NCI-H1930 (cell line): ENCODE measurements at places on chromosomes 6 and 20.
A peak's percentile ranks its signal among the peaks of the same experiment; 100 is the strongest.

DNA sequence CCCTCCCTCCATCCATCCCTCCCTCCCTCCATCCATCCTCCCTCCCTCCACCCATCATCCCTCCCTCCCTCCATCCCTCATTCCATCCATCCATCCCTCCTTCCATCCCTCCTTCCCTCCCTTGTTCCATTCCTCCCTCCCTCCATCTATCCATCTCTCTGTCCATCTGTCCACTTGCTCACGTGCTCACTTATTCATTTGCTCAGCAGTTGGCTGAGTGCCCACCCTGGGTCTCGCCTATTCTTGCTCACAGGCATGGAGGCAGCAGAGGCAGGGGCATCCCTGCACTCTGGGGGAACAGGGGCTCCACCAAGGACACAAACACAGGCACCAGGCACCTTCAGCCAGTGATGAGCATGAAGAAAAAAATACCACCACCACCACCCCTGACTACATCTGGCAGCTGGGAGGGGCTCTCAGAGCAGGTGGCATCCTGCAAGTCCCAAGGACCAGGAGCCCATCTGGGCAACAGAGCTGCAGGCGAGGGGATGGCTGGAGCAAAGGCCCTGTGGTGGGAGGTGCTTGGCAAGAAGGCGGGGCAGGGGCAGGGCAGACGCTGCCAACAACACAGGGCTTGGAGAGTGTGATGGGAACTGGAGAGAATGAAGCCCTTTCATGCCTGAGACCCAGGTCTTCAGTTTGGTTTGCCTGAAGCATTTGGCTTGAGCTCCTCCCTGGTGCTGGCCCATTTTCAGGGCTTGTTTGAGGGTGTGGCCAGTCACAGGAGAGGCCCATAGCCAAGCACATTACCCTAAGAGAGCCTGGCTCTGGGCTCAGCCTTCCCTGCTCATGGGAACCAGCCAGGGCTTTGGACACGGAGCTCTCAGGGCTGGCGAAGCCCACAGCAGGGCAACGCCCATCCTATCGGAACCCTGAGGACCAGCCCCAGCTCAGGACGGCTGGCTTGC lies 40.2 kb upstream of the MRGBP start:
- DNase-seq: no peak

GRCh38 chr6:72272958-72273357 lies 348.9 kb upstream of the KCNQ5 start:
- DNase-seq: no peak

GRCh38 chr6:33620158-33620855 lies 815 bp upstream of the ITPR3 start:
- DNase-seq: no peak

GRCh38 chr6:11538819-11539468 lies 1.4 kb downstream of the TMEM170B start:
- no peak for DNase-seq

DNA sequence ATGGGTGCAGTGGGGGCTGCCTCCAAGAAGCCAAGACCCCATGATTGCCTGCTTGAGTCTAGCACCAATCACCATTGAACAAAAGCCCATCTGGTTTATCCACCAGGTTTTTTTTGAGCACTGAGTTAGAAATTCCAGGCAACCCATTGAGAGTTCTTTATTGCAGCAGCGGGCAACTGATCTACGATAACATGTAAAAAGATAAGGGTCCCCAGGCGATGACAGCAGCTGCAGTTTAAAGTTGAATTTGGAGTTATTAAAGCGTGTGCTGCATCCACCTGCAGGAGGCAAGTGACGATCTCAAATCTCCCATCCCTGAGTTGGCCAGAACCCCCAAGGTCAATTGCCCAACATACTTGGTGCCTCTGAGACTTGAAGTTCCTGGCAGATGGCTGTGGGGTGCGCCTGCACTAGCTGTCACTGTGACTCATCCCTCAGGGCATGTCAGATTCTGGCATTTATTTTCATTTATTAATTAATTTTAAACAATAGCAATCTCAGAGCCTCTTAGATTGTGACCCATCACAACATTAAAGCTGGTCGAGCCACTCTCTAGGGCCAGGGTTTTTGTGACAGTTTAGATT lies 290.4 kb upstream of the SULF2 start:
- DNase-seq: no peak

- peak; percentile 24 for DNase-seq
Measured at GRCh38 chr6:111534231-111534751, 51.3 kb upstream of the REV3L start.

DNA sequence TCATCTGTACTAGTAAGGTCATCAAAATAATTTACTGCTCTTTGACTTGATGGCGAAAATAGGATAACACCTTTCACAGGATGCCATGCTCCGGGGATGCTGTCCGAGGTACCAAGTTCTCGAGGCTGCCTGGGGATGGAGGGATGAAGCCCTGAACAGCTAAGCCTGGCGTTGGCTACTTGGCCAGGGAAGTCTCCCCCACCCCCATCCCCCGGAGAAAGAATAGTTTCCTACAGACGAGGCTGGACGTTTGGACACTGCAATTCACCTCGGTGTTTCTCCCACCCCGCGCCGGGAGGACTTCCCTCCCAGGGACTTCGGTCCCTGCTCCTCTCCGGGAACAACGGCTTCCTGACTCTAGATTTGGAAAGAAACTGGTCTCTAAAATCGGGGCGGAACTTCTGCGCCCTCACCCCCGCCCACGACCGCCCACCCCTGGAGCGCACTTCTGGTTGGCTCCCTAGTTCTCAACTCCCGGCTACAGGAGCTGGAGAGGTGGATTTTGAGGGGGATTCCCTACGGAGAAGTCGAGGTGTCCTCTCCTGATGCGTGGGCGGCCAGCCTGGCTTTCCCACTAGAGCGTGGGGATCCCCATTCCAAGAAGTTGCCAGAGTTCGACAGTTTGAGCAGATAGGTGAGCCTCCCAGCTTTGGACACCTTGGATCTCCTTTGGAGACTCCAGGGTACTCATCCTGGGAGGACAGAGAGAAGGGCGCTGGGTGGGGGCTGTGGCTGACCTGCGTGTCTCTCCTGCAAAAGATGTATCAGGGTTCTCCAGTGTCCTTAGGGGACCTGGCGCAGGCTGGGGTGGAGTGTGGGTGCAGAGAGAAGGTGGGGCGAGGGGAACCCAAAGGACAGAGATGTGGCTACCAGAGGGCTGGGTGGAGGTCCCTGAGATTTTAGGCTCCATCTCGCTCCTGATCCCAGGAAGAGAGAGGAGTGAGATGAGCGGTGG lies 1.1 kb downstream of the PCSK2 start:
- DNase-seq: peak; percentile 12

DNA sequence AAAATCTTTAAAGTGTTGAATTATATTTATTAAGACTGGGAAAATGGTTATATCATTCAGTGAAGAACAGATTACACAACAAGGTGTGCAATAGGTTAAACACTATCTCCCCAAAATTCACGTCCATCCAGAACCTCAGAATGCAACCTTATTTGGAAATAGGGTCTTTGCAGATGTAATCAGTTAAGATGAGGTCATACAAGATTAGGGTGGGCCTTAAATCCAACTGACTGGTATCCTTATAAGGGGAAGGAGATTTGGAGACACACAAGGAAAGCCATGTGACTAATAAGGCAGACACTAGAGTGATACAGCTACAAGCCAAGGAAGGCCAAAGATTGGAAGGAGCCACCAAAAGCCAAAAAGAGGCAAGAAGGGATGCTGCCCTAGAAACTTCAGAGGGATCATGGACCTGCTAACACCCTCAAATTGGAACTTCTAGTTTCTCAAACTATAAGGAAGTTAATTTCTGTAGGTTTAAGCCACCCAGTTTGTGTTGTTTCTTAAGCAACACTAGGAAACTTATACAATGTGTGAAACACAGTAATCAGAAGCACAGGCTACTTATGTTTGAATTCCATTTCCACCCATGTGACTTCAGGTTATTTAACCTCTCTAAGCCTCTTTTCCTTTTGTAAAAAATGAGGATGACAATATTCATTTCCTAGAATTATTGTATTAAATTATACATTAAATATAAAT lies 16.9 kb downstream of the ILRUN start:
- no peak for DNase-seq

DNA sequence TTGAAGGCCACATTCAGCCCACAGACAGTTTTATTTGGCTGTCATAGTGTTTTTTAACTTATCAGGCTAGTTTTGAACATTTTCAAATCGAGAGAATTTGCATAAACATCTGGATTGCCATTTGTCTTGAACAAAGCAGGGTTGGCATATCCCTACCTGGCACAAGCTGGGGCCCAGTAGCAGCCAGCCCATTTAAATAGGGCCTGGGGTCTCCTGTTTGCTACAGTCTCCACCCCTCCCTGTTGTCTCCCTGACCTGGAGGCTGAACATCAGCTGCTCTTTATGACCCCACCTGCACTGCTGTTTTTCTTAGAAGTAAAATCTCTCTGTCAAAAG lies 10.5 kb downstream of the BCAS4 start:
- DNase-seq: no peak

DNA sequence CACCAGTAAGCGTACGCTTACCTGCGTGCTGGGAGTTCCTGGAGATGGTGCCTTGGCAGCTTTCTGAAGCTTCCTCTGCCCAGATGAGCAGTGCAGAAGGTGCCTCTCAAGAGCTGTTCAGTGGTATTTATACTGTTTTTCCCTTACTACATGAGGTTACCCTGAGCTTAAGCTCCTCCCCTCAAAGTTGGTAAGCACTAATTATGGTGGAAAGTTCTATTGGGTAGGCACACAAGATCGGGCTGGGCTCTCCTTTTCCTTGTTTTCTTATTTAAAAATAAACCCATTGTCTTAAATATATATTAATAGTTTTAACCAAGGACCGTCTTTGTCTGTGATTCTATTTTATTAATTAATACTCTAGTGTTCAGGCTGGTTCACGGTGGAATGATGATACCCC lies at the start of gene COL10A1:
COL10A1 (minus strand) TSS at position 101 of the 400 bp plus-strand sequence. CDS start 640 bp downstream, outside the sequence.
- no peak for DNase-seq

DNA sequence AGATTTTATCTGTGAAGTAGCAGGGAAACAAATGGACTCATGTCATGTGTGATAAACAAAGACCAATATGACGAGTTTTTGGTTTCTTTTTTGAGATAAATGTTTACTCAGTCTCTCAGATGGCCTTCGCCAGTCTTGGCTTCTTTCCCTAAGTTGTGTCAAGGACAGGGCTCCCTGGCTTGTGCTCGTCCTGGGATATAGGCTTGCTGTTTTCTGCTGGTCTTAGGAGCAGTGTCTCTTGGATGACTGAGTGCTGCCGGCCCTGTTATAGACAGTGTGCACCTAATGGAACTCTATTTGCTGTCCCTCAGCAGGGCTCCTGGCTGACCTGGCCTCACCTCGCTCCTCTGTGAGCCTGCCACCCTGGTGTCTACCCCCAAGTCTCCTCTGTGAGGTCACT lies 324.1 kb upstream of the SYNCRIP start:
- no peak for DNase-seq

DNA sequence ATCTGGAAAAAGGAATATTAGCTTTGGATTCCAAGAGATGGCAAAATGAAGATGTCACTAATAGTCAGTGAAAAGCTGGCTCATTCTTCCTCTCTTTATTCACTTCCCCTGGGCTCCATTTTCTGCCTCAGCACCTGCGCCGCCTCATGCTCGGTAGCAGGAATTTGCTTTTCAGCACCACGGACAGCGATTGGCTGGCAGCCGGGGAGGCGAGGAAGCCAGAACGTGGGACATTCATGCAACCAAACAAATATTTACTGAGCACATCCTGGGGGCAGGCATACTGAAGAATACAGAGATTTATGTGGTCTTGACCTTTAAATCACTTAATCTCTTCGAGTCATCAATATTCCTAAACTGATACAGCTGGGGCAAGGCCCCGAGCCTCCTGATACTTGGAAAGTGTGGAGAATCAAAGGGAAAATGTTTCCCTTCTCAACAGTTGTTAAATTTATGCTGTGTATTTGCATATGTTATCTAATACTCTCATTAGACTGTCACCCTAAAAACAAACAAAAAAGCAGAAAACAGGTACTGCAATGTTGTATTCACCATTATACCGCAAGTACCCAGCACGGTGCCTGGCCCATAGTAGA lies 12.1 kb upstream of the PDYN start:
- DNase-seq: no peak

DNA sequence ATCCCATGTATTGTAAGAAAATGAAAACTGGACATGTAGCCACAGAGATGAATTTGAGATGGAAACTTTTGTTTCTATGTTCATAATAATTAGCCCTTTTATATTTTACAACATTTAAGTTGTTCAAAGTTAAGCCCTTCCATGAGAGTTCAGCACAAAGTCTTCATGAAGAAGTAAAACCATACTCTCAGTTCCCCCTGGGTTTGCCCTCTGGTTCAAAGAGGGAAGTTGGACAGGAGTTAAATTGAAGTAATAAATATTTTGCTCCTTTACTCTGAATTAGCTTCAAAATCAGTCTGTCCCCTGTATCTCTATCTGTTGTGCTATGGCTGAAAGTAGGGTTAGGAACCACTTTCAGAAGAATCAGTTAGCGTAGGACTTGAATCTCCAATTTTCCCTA lies 31.1 kb downstream of the PHACTR2 start:
- DNase-seq: no peak

- no peak for DNase-seq
Measured at GRCh38 chr6:158808941-158809678, 10.1 kb downstream of the EZR start.

DNA sequence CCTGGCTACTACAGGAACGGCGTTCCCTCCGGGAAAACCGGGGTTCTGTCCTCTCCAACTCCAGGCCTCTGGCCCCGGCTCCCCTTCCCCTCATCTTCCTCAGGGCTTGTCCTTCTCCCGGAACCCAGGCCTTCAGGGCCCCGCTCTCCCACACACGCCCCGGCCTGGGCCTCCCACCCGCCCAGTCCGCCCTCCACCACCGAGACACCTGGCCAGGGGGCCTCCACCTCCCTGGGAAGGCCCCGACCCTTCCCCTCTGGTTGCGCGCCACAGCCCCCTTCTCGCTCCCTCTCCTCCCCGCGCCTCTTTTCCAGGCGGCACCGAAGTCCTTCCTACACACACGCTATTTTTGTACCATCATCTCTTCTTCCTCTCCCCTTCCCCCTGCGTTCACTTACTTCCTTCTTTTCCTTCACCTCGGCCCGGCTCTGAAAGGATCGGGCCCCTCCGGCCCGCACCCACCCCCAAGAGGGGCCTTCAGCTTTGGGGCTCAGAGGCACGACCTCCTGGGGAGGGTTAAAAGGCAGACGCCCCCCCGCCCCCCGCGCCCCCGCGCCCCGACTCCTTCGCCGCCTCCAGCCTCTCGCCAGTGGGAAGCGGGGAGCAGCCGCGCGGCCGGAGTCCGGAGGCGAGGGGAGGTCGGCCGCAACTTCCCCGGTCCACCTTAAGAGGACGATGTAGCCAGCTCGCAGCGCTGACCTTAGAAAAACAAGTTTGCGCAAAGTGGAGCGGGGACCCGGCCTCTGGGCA lies 1.3 kb upstream of the SIRPA start:
- DNase-seq: no peak

DNA sequence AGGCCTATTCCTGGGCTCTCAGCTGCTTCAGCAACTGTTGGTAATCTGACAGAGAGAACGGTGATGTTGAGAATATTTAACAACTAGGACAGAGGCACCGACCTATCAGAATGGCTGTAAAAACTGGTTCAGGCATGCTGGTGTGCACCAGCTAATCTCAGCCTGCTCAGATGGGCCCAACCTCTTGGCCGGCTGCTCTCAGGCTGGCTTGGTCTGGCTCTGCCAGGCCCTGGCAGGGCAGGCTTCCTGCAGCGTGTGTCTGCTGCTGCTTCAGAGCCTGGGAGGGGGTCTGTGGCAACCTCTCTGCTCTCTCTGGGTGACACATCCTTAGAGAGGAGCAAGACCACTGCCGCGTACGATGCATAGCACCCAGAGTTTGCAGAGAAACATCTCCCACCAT lies 4.8 kb downstream of the SLC2A12 start:
- DNase-seq: no peak

GRCh38 chr6:155261111-155261900 lies 2.5 kb upstream of the CLDN20 start:
- no peak for DNase-seq
